ENCODE measurements at places on chromosomes 2 and 18.

DNA sequence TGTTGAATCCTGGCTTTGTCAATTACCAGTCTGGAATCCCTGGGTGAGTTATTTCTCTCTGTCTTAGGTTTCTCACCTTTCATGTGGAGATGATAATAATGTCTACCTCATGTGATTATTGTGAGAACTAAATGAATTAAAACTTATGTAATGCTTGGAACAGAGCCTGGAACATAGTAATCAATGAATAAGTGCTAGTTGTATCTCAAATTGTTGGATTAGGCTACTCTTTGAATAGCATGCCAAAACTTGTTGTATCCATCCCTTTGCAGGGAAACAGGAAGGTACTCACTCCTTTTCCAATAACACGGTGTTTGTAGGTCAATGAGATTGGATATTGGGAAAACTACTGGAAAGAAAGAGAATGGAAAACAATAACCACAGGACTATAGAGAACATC lies 796.6 kb upstream of the ZEB2 start:
- no peak for DNase-seq

DNA sequence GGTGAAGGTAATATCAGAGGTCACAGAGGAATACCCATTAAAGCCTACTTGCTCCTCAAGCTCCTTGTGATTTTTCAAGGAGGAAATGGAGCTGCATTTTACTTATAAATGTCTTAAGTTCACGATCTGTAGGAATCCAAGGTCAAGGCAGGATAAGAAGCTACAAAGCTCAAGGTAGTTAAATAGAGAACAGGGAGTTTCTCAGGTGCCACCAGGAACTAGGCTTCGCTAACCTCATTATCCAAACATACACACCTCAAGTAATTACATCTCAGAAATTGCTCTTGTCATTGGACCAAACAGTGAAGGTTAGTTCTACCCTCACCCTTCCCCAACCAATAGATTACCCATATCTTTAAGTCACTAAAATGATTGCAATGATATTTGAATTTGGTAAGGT lies 317.4 kb upstream of the HNRNPA3 start:
- no peak for DNase-seq

- DNase-seq: no peak
Observed at GRCh38 chr2:88258208-88258607, 88.1 kb downstream of the THNSL2 start.

DNA sequence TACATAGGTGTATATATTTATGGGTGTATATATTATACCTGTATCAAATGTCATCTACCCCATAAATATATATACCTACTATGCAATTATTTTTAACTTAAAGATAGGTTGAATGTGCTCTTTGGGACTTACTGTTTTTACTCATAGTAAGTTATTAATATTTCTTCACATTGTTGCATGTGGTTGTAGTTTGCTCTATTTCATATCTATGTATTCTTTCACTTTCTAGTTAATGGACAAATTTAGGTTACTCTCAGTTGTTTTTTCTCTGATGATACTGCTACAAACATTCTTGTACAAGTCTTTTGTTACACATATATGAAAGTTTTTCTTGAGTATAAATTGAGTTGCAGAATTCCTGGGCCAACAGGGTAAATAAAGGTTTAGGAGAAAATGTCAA lies 601.8 kb upstream of the ID2 start:
- no peak for DNase-seq

GRCh38 chr18:47558110-47558750 lies 306.8 kb upstream of the SKOR2 start:
- no peak for DNase-seq

- DNase-seq: no peak
Observed at GRCh38 chr18:61371111-61371510, 37.9 kb downstream of the CDH20 start.

All from hippocampal formation (tissue), 2 donors.